Stimulated activated CD4-positive, alpha-beta T cell treated with anti-CD3 and anti-CD28 coated beads, Interleukin-2, amount 100 ng/mL, for 24 hours (primary cell): ENCODE measurements at places on chromosomes 3 and 15.

DNA sequence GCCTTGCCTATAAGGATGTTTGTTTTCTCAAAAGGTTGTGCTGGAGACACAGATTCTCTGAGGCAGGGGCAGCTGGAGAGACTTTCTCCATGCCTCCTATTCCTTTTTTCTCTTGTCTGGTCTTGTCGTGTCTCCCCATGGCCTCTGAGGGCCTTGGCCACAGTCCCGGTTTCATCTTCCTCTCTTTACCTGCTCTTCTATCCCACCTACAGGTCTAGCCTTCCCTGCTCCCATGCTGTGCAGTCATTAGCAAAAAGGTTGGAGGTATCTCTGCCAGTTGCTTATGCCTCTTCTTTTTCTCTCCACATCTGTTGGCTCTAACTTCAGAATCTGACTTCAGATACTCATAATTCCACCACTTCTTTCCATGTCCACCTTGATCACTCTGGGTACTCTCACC lies 191.1 kb downstream of the IL20RB start:
- no peak for DNase-seq

GRCh38 chr3:34570916-34571705 lies 772.7 kb downstream of the PDCD6IP start:
- DNase-seq, result no peak

DNA sequence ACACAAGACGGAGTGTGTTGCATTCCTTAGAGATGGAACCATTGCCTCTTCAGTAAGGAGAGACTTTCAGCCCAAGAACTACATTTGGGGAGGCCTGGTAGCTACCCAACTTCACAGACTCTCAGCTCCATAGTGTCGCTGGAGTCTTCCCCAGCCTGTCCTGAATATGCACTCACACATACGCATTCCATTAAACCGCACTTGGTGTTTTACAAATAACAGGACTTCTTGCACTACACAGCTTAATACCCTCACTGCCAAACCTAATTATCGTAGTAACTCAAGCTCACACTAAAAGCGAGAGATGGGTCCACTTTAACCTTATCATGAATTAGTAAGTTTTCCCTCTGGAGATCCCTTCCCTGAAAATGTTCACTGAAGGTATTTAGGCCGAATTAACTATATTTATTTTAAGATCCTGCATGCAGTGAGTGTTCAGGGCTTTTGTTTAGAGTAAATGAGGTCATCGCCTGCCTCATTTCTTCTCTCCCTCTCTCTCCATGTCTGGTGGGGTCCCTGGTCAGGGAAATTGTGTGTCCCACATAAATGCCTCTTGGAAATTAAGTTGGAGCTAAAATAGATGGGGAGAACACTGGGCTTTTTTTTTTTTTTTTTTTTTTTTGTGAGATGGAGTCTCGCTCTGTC lies 171.9 kb downstream of the FAM43A start:
- no peak for DNase-seq

DNA sequence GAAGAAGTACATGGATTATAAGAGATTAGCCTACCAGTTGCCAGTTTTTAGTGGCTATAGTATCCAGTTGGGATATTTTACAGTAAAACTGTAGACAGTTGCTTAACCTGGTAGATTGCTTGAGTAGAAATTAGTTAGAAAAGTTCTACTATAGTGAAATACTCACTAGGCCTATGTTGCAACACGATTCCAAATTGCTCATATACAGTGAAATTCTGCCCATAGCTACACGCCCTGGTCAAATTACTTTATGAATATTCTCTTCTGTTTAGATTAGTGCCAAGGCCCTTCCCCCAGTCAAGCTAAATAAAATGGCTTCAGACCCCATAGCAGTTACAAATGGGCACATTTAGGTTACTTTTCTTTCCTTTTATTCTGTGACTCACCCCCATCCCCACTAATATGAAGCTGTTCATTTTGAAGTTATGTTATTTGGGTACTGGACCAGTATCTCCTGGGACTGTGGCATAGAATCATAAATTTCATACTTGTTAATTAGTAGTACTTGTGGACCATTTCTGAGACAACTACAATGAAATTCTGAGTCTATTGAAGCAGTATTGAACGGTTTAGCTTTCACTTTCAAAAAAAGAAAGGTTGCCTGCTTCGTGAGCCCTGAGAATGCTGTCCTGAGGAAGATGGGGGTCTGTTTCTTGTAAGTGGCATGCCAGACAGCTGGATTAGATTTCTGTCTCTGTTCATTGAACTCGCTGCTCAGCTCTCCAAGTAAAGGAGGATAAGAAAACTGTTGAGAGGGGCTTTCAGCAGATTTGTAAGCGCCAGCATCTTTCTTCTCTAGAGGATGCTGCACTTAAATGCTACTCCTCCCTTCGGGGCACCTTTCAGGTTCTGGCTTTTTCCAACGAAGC lies 65.8 kb upstream of the CFAP20DC start:
- no peak for DNase-seq

- DNase-seq, result no peak
These were observed 309.7 kb upstream of the TPRG1 start for GRCh38 chr3:188861842-188862744.

DNA sequence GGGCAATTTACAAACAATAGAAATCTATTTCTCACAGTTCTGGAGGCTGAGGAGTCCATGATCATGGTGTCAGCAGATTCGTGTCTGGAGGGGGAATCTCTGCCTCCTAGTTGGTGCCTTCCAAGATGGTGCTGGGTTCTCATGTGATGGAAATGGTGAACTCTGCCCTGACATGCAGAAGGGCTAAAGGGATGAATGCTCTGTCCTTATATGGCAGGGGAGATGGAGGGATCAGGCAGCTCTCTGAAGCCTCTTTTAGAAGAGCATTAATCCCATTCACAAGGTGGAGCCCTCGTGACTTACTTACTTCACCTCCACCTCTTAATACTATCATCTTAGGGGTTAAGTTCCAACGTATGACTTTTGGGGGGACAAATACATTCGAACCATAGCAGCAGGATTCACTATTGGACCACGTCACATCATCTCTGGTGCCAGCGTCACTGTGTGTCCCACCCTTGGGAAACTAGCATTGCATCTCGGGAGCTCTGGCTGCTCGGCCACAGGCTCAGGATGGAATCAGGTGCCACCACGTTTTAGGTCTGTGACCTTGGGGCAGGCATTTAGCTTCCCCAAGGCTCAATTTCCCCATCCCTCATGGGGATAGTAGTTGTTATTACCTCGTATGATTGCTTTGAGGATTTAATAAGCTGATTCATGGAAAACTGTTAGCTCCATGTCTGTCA lies 53.0 kb downstream of the SV2B start:
- no peak for DNase-seq

DNA sequence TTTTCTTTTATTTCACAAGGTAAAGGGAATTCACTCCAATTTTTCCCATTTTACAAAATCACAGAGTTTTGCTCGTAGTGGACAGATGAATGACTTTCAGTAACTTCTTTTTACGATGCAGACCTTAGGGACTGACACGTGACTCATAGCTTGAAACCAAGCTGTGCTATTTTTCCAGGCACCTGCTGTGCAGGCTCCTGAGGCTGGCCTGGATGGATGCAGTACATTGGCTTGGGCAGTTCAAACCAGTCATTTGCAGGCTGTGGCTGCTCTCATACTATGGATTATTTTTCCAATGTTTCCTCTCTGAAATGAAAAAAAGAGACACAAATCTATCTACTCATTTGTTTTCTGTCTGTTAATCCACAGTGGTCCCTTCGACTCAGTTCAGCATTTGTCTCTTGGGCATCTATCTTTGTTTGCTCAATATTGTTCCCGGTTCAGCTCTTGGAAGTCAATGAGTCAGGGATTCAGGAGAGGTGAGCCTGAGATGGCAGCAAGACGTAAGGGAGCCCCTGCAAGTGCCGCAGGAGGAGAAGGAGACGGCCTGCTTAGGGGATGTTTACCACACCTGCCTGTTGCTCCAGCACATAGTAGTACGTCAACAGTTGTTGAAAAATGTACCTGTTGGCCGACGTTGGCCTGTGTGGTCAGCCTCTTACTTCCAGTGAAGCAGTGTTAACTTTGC lies 92.8 kb downstream of the SV2B start:
- no peak for DNase-seq

DNA sequence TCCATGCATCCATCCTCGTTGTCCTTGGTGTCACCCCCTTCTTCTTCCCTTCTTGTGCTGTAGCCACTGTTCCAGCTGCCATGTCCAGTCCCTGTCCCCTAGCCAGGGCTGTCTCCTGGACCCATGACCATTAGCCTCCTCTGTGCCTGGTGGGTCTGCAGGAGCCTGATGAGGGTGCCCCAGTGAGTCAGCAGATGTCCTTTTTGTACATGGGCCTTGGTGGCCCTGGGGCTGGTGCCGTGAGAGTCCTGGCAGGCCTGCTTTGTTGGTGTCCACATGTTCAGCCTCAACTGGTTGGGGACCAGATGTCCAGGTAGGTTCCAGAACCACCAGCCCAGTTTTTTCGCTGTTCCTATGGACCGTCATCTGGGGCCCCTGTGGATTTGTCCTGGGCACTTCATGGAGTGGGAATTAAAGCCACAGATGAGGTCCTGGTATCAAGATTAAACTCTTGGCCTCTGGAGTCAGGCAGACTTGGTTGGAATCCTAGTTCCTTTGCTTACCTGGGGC lies 66.1 kb downstream of the FBLN2 start:
- DNase-seq, result no peak

GRCh38 chr15:47870956-47871625 lies 153.8 kb downstream of the SEMA6D start:
- DNase-seq, result no peak

GRCh38 chr15:72340366-72340765 lies 20.4 kb upstream of the CELF6 start:
- DNase-seq, result no peak

DNA sequence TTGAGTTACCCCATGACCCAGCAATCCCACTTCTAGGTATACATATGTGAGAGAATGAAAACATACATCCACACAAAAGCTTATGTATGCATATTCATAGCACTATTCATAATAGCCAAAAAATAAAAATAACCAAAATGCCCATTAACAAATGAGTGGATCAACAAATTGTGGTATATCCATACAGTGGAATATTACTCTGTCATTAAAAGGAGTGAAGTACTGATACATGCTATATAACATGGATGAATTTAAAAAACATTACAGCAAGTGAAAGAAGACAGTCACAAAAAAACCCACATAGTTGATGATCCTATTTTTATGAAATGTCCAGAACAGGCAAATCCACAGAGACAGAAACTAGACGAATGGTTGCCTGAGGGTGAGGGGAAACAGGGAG lies 5.2 kb downstream of the C3orf20 start:
- DNase-seq, result no peak

GRCh38 chr15:99167640-99168039 lies 62.8 kb downstream of the SYNM start:
- no peak for DNase-seq

DNA sequence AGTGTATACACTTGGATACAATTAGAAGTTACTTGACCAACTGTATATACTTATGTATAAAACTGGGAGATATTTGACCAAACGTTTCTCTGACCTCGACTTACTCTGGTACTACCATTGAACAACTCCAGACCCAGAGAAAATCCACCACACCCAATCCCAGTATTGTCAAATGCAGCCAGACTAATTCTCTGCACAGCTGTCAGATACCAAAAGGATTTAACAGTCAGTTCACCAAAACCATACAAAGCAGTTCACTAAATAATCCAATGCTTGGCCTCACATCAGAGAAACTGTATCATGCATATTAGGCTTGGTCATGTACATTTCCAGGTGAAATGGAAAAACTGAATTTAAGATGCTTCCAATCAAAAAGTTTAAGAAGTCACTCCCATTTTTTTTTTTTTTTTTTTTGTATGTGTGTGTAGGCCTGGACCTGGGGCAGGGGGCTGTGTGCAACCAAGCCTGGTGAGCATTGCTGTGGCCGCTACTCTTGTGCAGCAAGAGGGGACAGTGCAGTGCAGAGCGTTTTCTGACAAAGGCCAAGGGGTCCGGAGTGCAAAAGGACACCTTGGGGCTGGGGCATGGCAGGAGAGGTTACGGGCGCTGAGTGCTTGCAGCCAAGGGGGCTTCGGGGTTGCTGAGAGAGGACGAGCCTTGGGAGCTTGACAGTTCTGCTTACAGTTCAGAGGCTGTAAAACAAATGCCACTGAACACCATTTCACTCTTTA lies 1.4 kb downstream of the TOMM70 start:
- no peak for DNase-seq

DNA sequence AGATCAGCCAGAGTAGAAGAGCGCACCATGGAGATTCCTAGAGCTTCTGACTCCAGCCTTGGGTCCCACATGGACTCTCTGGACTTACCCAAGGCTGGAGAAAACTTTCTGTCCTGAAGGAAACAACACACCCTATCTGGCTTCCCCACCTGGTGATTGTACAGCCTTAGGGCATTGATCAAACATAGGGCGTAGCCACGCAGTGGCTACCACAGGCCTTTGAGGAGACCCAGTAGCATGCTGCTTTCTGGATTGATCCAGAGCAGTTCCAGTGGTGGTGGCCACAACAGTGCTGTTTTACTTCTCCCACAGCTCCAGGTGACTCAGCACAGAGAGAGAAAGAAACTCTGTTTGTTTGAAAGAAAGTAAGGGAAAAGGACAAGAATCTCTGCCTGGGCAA lies 23.5 kb downstream of the PYDC2 start:
- no peak for DNase-seq

DNA sequence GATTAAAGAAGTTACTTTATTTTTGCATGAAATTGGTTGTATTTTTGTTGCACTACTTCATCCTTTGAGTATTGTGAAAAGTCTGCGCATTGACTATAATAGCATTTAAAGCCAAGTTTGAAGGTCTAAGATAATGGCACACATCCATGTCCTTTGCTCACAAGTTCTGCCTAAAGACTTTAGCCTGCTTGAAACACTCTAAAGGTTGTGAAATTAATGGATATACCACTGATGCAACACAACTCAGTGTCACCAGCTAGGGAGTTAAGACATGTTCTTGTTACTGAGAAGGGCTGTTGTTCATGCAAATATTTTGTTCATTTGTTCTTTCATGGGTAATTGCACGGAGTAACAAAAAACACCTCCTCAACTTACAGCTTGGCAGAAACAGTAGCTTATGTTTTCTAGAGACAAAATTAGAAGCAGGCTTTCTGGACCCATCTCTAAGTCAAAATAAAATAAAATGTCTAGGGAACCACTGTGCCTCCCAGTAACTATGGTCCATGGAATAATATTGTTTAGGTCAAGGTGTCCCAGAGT lies 83.9 kb downstream of the PPARG start:
- no peak for DNase-seq

DNA sequence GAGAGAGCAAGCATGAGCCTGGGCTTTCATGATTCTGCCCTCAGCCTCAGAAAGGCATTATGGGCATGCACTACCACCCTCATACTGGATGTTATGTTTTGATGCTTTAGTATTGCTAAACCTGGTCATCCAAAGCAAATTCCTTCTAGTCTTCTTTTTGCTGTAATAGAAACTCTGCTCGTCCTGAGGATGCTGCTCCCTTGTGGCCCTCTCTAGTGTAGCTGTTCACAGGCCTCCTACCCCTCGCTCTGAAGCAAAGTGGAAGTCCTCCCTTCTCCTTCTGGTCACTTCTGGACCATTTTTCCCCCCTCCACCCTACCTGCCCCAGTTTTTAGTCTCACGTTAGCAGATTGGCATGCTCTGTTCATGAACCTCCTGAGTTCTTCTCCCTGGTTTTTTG lies 22.9 kb upstream of the CCNL1 start:
- no peak for DNase-seq

GRCh38 chr3:72461787-72462186 lies 386.5 kb downstream of the SHQ1 start:
- no peak for DNase-seq
